Activated T-cell treated with anti-CD3 and anti-CD28 coated beads, Interleukin-2, amount 50 U/mL, for 48 hours (primary cell): ENCODE measurements at places on chromosomes 7 and 10.

DNA sequence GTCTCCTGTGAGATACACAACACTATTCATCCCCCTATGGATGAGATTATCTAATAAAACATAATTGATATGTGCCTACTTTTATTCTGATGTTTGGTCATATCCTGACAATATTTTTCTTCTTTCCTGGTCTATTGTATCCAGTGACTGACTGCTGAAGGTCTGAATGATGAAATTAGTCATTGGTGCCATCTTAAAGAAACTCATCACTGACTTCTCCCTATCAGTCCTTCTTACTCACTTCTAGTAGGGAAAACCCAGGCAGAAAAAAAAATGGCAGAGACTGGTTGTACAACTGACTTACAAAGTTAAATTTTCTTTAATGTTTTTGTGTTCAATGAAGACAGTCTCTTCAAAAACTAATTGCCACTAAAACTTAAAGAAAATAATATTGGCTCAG, 377.4 kb downstream of the HTR7 start:
- no peak for DNase-seq

GRCh38 chr10:102776779-102777456, 33.2 kb downstream of the WBP1L start:
- no peak for DNase-seq

GRCh38 chr7:2157473-2158279, 75.1 kb downstream of the MAD1L1 start:
- DNase-seq = no peak

DNA sequence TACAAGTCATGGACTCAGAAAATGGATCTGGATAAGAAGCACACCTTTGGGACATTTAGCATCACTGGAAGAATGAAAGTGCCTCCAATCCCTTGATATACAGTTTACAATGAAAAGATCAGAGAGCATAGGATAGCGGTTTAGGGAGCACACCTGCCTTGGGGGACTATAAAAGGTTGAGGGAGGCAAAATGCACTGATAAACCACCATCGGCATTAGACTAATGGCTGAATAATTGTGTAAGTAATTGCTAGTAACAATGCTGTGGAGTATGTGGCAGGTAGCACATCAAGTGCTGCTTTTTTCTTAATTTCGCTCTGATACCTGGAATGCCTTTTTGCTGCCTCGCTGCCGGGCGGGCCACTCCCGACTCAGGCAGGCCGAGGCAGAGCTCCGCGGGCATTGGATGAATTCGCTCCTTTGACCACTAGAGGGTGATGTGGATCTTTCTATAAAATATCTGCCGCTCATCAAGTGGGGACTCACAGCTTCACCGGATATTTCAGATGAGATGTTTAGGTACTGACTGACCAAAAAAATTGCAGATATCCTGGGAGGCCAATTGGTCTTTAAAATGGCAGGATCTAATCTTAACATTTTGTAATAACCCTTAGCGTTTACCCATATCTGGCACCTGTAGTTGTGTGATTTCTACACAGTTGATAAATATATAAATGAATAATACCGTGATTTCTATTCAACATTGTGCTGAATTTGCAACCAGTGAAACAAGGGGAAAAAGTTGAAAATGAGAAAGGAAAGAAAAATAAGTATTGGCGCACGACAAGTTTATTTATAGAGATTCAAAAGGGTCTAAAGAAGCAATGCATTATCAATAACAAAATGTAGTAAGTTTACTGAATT, 116.8 kb upstream of the PRSS1 start:
- DNase-seq = peak; percentile 66

GRCh38 chr10:106997721-106998120, 166.8 kb downstream of the SORCS1 start:
- no peak for DNase-seq

DNA sequence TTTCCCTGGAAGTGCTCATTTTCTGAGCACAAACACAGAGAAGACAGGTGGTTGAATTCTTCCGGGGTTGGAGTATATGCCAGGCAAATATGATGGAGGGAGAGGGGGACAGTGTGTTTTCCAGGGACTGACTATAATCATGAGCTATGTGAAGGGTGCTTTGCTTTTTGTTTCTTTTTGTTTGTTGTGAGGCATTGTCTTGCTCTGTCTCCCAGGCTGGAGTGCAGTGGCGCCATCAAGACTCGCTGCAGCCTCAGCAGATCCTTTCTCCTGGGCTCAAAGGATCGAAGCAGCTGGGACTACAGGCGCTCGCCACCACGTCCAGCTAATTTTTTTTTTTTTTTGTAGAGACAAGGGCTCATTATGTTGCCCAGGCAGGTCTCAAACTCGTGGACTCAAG, 47.3 kb upstream of the CPN1 start:
- DNase-seq = no peak

- no peak for DNase-seq
These were observed 654 bp downstream of the ALKBH4 start for GRCh38 chr7:102463841-102464576.

DNA sequence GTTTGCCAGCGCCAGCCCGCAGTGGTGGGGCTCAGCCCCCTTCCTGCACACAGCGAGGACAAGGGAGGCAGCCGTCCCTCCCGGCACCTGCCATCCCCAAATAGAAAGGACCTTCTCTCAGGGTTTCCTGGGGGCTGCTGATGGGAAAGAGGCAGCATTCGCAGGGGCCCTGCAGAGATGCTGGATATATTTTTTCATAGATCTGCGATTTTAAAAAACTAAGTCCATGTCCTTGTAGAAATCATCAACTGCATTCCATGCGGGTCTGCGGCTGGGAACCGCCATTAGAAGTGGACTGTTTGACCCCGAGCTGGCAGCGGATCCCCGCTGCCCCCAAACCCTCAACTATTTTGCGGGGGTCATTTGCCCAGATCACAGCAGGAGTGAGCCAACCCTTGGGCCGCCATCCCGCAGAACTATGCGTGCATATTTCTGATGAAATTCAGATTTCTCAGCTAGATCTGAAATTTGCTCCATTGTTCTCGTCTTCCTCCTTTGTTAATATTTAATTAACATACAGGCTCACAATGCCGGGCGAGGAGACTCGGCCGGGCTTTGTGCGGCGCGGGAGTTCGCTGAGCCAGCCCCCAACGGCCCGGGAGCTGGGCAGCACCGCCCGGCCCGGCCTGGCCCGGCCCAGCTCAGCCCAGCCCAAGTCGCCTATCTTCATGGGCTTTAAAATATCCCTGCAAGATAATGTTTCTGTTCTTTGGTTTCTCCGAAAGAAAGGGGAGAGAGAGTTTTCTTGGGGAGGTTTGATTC, 2.0 kb downstream of the EN2 start:
- no peak for DNase-seq

DNA sequence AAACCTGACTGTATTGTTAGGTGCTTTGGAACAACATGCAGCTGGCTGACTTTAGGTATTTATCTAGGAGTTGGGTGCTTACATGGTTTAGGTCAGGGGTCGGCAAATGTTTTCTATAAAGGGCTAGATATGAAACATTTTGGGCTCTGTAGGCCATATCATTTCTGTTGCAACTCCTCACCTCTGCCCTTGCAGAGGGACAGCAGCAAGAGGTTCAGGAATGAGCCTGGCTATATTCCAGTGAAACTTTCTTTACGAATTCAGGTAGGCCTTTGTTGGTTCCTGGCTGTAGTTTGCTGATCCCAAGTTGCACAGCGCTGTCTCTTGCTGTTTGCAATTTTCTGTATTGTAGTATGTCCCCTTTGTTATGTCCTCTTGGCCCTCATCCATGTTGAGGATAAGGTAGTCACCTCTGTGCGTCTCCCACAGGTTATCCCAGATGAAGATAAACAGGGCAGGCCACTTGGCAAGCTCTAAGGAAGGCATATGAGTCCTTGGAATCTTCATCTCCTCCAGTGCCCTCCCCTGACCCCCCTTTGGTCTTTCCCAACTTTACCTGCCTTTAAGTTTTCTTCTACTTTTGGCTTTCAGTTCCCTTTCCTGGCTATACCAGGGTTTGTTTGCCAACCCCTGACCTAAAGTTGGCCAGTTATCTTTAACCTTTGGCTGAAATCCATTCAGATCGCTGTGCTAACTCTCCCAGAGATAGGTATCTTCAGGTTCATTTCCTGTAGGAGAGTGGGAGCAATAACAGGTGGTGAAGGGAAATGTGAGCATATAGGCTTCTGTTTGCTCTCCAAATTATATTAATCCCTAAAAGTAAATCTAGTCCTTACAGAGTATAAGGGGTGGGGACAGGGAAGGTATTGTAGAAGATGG, 36.1 kb downstream of the SGPL1 start:
- DNase-seq = no peak

DNA sequence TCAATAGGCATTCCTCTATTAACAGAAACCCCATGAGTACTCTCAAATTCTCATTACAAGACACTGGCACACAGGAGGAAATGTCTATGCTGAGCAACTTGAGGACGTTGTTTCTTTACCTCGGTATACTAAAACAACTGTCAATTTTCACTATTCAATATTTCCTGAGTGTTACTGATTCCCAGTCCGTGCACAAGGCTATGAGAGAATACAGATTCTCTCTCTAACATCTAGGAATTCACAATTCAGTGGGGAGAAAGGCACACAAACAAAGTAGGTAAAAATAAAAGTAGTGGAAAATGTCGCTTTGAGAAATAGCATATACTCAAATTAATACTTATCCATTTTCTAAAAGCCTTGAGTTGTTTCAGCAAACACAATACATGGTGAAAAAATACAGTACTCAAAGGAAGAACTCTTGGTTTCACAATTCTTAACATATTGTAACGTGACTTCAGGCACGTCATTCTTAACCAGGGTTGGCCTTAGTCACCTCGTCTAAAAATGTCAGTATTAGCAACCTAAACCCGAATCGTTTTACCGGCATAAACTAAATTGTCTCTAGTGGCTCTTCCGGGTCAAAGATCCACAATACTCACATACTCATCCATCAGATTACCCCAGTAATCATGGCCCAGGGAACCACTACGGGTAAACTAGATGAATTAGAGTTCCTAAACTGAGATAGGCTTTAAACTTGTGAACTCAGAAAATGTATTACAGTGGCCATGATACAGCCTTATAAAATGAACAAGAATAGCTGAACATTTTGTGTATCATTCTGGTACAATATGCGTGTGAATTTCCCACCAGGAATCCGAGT, 1.5 kb downstream of the IPMK start:
- peak; percentile 26 for DNase-seq

GRCh38 chr7:65809982-65810288, 62.9 kb upstream of the VKORC1L1 start:
- DNase-seq = no peak

DNA sequence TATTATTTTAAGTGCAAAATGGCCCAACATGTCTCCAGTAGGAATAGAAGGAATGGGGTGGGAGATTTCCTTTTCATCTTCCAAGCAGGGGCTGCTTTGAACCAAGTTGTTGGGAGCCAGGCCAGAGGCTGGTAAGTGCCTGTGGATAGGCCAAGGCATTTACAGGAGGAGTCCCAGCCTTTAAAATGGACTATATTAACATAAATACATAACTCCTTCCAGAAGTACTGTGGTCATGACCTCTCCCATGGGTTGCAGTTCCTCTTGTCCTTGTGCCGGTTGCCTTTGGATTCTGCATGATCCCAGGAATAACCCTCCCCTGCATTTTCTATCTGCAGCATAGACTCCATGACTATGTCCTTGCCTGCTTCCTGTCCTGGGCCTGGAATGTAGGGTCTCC, 95.8 kb downstream of the SEC23IP start:
- DNase-seq = no peak

DNA sequence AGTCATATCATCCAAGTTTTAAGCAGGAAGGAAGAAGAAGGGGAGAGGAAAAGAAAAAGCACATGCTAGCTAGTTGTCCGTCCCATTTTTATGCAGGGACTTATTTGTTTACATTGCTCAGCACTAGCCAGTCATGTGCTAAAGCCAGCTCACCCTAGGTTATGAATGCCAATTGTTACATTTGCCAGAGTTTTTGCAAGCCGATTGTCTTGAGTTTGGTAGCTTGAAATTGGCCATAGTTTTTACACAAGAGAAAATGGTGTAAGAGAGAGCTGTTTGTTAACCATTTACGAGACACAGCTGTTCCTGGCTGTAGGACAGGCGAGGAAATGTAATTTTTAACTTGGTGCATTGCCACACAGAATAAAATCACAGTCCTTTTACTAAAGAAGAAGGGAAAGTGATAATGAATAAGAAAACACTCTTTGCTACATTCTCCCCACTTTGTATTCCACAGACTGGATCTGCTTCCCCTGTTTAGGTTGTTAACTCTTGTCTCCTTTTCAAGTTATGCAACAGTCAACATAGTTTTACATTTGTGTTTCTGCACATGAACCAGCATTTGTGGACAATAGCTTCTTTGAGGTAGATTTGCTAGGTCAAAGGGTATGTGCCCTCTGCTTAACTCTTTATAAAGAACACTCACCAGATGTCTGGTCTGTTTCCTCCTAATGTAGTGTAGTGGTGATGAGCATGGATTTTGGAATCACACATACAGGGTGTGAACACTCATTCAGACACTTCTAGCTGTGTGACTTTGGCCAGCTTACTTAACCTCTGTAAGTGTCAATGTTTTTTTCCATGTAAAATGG, 357.2 kb downstream of the LRMDA start:
- no peak for DNase-seq

- DNase-seq = no peak
These were observed 42.0 kb upstream of the BRAF start for GRCh38 chr7:140966561-140967233.

- DNase-seq = no peak
These were observed 11.1 kb upstream of the ENO4 start for GRCh38 chr10:116838143-116838725.

DNA sequence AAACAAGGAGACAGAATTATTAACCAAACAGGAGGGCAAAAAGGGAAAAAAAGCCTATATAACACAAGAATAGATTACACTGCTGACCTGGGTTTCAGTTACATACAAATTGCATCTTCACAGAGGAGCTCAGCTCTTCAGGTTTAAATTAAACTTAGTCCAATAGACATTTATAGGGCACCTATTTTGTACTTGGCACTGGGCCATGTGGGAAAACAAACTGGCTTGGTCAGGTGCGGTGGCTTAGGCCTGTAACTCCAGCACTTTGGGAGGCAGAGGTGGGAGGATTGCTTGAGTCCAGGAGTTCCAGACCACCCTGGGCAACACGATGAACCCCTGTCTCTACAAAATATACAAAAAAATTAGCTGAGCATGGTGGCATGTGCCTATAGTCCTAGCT, 62.3 kb upstream of the CCDC6 start:
- no peak for DNase-seq

DNA sequence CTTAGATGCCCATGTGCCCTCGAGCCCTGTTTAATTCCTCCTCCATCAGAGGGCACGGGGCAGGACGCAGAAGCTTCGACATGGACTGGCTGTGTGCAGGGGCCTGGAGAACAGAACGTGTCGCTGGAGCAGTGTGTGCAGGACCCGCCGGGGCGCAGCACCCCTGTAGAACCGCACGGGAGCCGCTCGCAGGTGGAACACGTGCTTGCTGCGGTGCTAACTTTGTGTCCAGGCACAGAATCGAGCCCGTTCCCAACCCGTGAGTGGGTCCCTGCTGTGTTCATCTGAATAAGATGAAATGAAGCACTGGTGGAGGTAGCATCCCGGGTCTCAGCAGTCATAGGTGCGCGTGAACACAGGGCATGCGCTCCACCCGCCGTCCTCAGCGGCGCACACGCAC, 116.9 kb downstream of the WDR37 start:
- DNase-seq = no peak
